RWPE1 (cell line): ENCODE measurements at places on chromosomes 1 and 21.
A peak's percentile ranks its signal among the peaks of the same experiment; 100 is the strongest.

GRCh38 chr1:230382001-230382491 is 44.1 kb downstream of the PGBD5 start:
- no peak for DNase-seq

- no peak for DNase-seq
Measured at GRCh38 chr1:114094363-114094634, 59.4 kb downstream of the SYT6 start.

DNA sequence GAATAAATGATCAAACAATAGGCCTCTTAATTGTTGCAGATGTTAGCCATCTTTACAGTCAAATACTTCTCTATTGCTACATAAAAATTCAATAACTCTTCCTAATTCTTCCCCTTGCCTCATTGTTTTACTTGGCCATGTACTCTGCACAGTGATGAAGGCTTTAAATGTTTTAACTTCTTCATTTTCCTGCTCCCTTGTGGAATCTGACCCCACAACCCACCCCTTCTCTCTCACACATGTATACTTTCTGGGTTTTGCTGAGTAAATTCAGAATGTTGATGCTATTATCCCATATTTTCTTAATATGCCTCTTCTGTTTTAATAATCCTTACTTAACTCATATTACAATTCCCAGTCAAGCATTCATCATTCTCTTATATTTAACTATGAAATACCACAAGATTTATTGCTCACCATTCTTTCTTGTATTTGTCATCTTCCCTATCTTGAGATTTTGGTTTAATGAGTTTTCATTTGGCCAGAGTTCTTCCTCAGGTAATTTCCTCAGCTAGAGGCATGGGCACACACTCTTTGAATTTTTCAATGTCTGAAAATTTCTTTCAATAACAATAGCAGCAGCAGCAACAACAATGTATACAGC is 327.8 kb upstream of the USP24 start:
- no peak for DNase-seq

DNA sequence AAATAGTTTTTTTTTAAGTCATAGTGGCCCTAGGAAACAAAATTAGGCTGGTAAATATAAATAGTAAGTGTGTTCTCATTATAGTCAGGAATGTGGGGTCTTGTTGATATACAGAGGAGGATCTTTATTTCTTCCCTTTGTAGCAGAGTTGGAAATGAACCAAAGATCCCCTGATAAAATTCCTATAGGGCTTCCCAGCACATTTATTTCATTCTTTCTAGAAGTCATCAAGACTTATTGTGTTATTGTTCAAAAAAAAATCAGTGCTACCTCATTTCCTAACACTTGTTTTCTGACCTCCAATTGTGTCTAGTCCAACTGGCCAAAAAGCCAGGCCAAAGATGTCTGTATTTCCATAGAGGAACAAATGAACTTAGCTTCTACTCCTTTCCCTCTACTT is 7.6 kb upstream of the PLEKHO1 start:
- DNase-seq: no peak

DNA sequence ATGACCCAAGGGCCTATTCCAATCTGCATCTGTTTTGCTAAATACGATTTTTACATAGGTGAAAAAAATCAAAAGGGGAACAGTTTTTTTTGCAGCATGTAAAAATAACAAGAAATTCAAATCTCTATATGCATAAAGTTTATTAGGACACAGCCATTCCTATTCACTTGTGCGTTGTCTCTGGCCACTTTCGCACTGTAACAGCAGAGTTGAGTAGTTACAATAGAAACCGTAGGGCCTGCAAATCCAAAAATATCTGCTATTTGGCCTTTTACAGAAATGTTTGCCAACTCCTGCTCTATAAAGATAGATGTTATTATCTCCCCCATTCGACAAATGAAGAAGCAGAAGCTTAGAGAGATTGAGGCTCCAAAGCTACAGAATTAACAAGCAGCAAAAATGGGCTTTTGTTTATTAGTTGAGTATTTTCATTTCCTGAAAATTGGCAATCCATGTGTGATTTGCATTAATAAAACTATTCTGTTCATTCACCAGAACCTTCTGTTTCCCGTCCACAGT is 5.5 kb downstream of the DYNLT5 start:
- no peak for DNase-seq

DNA sequence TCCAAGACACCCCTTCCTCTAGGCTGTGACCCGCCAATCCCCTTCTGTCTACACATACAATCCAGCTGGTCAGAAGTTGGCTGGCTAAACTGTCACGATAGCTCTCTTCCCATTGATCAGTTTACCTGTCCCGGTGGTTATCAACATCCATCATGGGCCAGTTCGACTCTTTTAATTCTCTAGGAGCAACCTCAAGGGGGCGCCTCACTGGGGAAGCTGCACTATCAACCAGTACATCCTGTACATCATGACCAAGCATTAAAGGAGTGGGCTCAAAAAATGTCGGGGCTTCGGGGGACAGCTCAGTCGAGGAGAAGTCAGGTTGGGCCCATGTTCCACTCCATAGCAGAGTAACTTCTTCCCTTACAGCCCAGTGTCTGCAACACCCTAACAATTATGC is 53.2 kb upstream of the B3GALNT2 start:
- no peak for DNase-seq

DNA sequence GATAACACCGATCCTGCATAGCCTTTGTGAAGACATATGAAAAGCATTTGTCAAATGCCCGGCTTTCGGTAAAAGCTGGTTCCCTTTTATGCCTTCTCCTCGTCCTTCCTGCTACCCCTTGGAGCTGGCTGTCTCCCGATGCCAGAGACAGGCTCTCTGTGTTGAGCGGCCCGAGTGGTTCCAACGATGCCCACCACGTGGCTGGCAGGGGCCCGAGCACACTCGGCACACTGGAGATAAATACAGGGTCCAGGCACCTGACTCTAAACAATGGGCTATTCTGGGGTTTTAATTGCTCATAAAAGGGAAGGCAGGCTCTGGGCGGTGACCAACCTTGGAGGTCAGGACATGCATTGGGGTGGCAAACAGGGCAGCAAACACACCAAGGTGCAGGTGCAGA is 207.1 kb downstream of the HIVEP3 start:
- no peak for DNase-seq

- DNase-seq: no peak
Measured at GRCh38 chr1:243286409-243287122, 30.7 kb downstream of the SDCCAG8 start.

- peak; percentile 73 for DNase-seq
Measured at GRCh38 chr1:11654137-11654938, at the start of the genes FBXO2 and FBXO44. TSS of gene FBXO2 (minus strand) at chr1:11654429. CDS start at chr1:11654340, 89 bp downstream. TSS of gene FBXO44 (plus strand) at chr1:11654877. CDS start at chr1:11655836, 959 bp downstream.

DNA sequence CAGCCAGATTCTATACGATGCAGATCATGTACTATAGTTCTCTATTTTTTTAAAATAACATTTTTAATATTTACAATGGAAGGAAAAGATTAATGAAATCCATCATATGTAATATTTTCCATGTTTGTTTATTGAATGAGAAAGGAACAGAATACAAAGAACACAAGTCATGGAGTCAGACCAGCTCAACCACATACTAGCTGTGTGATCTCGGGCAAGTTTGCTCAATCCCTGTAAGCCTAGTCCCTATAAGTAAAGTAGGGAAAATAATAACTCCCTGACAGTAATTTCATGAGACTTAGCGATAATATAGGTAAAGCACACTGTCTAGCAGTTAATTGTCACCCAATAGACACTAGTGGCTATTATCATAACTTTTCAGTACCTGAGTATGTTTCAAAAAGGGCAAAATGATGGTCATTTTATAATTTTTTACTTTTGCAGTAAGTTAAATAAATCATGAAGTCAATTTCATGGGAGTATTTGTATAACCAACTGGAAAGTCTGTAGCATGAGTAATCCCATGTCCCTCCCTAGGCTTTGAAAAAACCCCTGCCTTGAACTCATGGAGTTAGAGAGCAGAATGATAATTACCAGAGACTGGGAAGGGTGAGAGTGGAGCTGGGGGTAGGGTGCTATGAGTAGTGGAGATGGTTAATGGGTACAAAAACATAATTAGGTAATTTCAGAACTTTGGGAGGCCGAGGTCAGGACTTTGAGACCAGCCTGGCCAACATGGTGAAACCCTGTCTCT is 37.0 kb upstream of the EPS15 start:
- DNase-seq: no peak

DNA sequence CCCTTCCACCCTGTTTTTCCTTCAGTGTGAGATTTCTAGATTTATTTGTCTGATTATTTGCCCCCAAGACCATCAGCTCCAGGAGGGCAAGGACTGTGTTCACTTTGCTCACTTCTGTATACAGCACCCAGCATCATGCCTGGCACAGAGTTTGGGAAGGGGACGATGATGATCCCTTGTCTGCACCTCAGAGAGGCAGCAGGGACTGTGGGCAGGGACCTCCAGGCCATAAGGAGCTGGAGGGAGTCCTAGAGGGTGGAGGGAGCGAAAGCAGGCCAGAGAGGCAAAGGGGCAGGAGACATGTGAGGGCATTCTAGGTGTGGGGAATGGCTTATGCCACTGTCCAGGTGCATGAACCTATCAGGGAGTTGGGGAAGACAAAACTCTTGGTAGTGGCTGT is 32.8 kb downstream of the H3-3A start:
- no peak for DNase-seq

DNA sequence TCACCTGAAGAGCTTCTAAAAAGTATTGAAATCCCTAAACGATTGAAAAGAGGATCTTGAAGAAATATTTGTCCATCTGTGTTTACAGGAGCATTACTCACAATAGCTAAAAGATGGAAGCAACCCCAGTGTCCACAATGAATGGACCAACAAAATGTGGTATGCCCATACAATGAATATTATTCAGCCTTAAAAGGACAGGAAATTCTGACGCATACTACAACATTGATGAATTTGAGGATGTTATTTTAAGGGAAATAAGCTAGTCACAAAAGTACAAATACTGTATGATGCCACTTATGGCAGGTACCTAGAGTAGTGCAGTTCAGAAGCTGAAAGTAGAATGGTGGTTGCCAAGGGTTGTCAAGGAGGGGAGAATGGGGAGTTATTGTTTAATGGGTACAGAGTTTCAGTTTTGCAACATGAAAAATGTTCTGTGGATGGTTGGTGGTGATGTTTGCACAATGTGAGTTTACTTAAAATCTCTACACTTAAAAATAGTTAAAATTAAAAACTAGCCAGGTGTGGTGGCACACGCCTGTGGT is 37.1 kb upstream of the GADD45A start:
- DNase-seq: no peak

GRCh38 chr1:216686860-216687766 is 36.1 kb downstream of the ESRRG start:
- DNase-seq: no peak

GRCh38 chr1:156372265-156372586 is 3.2 kb downstream of the RHBG start:
- no peak for DNase-seq

- no peak for DNase-seq
Measured at GRCh38 chr21:33703750-33704606, 61.7 kb downstream of the ITSN1 start.

GRCh38 chr1:178774263-178774662 is 49.2 kb downstream of the RALGPS2 start:
- DNase-seq: peak; percentile 7

GRCh38 chr1:208248991-208249696 is 5.0 kb upstream of the PLXNA2 start:
- no peak for DNase-seq

DNA sequence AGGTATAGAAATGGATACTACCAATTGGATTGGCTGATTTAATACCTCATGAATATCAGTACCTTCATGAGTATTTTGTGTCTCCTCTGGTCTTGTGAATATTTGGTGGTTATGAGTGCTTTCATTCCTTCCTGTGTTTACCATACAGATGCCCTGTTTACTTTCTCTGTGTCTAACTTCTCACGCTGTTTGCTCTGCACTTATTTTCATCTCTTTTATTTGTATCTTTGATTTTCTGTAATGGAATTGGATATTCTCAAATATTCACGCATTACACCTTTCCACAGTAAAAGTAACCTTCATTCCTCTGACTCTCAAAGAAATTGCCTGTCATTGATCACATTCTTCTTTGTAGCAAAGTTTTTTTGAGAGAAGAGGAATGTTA is 16.8 kb downstream of the CNST start:
- no peak for DNase-seq

GRCh38 chr1:117660271-117660965 is 54.6 kb downstream of the TENT5C start:
- DNase-seq: no peak

GRCh38 chr1:201149400-201149799 is 4.9 kb downstream of the TMEM9 start:
- DNase-seq: peak; percentile 82

- no peak for DNase-seq
Measured at GRCh38 chr21:34989337-34990151, 59.6 kb downstream of the RUNX1 start.

- no peak for DNase-seq
Measured at GRCh38 chr1:210531475-210532222, 202.9 kb downstream of the HHAT start.

DNA sequence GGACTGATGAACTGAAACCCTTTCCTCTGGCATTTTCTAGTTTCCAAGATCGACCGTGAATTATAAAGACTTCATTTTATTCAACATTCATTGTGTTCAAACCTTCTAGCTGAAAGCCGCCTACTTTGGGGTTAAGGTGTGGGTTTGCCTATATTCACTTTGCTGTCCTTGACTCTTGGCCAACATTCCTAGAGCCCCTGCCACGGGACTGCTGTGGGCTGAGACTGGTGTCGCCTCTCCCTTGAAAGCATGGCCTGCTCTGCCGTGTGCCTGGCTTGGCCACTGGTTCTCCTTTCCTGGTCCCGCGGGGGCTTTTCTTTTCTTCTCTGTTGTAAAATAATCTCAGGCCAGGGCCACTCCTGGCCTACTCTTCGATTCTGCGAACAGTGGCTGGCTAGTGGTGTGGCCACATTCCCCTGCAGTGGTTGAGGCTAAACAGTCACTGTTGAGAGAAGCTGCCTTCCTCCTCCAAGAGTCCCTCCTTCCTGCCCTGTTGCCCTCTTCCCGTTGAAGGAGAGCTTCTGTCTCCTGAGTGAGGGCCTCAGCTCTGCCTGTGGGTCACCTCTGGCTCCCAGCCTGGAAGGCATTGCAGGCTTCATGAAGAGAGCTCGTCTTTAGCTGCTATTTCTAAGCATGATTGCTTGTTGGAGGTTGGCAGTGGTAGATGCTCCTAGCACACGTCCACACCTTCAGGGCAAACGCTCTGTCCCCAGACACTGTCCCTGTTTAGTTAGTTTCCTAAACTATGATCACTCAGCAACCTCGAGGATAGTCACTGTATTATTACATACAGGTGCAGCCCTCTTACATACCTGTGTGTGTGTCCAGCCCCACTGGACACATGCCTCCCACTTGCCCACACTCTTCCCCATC is 80.5 kb downstream of the GALNT2 start:
- DNase-seq: no peak

DNA sequence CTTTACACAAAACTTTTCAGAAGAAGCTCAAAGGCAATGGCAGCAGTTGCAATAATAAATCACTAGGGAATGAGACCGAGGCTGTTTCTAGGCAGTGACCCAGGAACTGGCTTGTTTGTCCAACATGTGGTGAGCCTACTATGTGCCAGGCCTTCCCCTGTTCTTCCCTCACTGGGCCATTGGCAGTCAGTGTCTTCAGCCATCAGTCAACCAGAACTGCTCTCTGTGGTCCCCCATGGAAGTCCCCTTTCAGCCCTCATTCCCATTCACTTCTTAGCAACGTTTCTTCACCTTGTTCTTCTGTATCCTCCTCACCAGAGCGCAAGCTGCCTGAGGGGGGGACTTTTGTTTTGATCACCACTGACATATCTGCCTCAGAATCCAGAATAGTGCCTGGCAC is 274.1 kb downstream of the RRAGC start:
- no peak for DNase-seq
